ENCODE measurements at places on chromosomes 6 and 20. TPM values are rescaled to one million over a fixed set of nuclear protein-coding genes. Genes with fewer than 3 reads are reported as not detected.

GRCh38 chr6:20778912-20779311, 244.7 kb downstream of the CDKAL1 start:
- DNase-seq = no peak

DNA sequence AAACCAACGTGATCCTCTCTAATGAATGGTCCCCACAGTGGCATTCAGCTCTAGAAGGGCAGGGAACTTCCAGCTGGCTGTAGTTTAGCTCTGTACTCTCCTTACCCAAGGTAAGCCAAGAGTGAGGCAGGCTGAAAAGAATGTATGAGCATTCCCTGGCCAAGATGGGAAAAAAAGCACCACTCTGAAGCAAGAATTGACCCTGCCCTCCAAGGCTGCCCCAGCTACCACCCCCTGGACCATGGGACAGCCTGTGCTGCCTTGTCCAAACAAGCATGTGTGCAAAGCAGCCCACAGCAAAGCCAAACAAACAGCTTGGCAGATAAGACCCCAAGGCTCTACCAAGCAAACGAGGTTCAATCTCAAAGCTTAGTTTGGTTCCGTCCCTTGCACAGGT, 73.9 kb downstream of the GFOD1 start:
- DNase-seq = no peak

- DNase-seq = no peak
Measured at GRCh38 chr6:4478098-4478497, 298.1 kb upstream of the CDYL start.

- DNase-seq = no peak
Measured at GRCh38 chr20:57216669-57217068, 49.8 kb downstream of the BMP7 start.

- DNase-seq = no peak
Measured at GRCh38 chr6:39209360-39209811, 19.9 kb downstream of the KCNK5 start.

DNA sequence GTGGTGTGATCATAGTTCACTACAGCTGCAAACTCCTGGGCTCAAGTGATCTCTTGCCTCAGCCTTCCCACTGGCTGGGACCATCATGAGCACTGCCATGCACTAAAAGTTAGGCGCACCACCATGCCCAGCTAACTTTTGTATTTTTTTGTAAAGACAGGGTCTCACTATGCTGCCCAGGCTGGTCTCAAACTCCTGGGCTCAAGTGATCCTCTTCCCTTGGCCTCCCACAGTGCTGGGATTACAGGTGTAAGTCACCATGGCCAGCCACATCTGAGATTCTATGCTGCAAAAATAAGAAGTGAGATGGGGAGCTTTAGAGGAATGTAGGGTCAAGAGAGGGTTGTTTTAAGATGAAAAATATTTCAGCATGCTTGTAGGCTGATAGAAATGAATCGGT, 1.5 kb upstream of the FAM83D start:
- no peak for DNase-seq

- DNase-seq = no peak
Measured at GRCh38 chr6:166905505-166906134, 50.7 kb downstream of the RNASET2 start.

DNA sequence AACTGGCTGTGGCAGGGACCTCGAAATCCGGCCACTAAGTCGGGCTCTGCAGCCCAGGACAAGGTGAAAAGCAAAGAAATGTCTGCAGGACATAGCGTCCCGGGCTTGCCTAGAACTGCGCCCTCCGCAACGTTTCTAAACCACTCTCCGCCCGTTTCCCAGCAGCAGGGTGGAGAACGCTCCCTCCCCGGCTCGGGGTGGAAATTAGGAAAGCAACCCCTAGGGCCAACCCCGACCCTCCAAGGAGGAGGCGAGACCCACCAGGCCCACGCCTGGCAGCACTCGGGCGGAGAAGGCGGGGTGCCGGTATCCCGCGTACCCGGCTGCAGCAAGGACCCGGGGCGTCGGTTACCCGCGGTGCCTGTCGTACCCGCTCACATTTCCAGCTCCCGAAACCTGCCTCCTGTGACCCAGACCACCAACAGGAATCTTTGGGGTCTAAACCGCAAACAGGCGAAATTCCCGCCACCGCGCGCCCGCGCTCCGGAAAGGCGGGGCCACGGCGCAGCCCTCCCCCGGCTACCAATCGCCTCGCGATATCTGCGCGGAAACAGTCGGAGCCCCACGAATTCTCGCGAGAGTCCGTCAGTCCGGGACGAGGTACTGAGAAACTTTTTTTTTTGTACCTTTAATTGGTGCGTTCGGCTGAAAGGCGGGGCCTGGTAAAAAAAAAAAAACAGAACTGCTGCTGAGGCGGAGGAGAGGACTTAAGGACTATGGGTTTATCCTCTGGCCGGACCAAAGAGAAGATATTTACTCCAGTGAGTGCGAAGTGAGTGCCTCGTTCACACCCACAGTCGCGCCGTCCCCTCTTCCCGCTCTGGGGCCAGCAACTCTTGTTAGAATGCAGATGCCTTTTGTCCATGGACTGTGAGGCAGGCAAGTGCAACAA, at the start of gene MMS22L:
TSS of gene MMS22L (minus strand) at position 491 of the 892 bp plus-strand sequence. CDS start 739 bp downstream, outside the sequence.
- peak; percentile 77 for DNase-seq

DNA sequence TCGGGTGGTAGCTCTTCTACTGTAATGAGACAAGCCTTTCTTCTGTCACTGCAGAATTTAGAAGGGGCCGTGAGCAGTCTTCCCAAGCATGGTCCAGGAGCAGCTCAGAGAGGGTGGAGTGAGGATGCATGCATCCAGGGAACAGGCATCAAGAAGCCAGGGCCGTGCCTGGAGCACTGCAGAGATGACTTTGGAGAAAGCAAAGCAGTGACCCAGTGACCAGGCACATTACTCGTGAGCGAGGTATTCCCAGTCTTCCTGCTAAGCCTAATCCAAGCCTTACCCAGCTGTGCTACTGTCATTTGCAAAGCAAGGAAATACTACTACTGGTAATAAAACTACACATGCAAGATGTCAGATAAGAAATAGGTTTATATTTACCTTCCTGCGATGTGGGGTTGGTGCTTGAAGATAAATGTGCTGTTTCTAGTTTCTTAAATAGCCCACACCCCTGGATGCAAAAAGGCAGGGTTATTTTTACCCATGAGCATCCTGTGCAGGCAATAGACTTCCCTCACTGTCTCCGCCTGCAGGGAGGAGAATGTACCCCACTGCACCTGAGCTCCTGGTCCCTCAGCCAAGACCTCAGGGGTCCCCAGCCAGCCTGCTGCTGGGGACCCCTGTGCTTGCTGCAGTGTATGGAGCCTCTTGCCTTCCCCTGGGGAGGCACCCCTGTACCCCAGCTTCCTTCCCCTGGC, 62.9 kb downstream of the SSR1 start:
- DNase-seq = no peak

DNA sequence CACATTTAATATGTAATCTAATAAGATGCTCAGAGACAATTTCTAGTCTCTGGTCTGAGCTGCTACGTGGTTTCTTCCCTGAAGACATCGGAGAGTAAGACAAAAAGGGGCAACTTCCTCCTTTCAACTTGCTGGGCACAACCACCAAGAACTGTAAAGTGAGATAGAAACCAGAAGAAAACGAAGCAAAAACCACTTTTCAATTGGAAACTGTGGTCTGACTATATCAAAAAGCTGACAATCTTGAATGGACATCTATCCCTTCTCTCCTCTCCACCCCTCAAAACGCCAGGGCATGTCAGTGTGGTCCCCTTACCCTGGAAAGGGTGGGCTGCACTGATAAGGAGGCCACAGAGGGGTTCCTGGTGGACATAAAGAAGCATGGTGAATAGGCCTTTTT, 269.1 kb downstream of the CD83 start:
- no peak for DNase-seq

GRCh38 chr20:50815162-50815989, 20.5 kb downstream of the BCAS4 start:
- no peak for DNase-seq

DNA sequence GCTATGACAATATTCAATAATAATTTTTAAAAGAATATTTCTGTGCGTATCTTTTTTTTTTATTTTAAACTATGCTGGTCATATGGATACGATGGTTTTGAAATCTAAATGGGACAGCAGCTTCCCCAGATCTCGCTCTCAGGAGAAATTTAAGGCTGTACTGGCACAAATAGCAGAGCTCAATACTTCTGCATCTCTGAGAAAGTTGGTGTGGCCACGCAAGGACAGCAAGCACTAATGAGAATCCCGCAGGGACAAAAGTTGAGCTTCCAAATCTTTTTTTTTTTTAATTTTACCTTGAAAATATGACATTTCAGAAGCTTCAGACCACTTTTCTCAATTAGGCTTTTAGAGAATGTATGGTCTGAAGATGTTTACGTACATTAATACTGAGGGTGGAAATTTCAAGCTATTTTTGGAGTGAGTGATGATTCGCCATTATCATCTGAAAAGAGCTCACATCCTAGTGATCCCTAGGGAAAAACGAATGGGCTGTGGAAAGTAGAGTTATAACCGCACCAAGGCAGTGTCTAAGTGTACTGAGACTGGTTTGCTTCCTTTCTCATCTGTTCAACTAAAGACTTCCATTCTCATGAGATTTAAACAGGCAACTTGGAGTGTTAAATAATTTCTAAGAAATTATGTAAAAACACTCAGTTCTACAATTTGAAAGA, 840.0 kb downstream of the C6orf118 start:
- no peak for DNase-seq

GRCh38 chr6:34506718-34507117, 40.8 kb downstream of the PACSIN1 start:
- no peak for DNase-seq

GRCh38 chr6:27178407-27178730, 69.1 kb upstream of the PRSS16 start:
- DNase-seq = no peak

DNA sequence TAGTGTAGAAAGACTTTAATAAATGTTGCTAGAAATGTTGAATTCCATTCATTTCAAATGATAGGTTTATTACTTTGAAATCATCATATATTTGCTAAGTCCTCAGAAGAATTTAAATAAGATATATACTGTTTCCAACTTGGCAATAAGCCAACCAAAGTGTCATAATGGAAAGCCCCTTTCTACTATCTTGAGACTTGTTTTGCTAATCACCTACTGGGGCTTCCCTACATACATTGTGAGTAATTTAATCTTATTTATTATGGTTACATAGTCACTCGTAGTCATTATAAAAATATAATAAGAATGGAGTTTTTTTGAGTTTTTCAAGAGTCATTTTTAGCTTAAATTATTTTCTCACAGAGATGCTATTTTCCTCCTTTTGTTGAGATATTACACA, 20.7 kb downstream of the COL19A1 start:
- no peak for DNase-seq

- peak; percentile 78 for DNase-seq
Measured at GRCh38 chr20:10671221-10671918, 2.4 kb downstream of the JAG1 start.

- no peak for DNase-seq
Measured at GRCh38 chr6:390914-391558, 516 bp upstream of the IRF4 start.

DNA sequence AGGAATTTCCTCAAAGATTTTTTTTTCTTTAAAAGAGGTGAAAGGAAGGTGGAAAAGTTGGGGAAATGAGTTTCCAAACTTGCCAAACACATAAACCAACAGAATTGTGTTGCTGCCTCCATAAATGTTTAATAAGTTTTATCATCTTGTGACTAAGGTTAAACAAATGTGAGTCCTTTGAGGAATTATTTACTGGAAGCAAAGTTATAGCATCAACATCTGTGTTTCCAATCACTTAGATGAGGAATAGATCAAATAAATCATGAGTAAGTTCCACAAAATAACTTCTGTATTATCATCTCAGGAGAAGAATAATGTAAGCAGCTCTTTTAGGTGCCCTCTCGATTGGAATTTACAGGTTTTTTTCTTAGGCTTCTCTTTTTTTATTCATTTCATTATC, 20.5 kb downstream of the TSHZ2 start:
- DNase-seq = no peak

GRCh38 chr6:42821846-42822245, 40.0 kb downstream of the BICRAL start:
- DNase-seq = no peak

- no peak for DNase-seq
Measured at GRCh38 chr6:139008117-139008516, 20.1 kb upstream of the REPS1 start.

The MOCS1 gene
- 15.0 TPM for total RNA-seq

The SOX18 gene
- 0.07 TPM for total RNA-seq

The IMPG1 gene
- total RNA-seq = not detected

The PTCRA gene
- not detected for total RNA-seq

The TCP11 gene
- total RNA-seq = not detected

The HELZ2 gene
- total RNA-seq = 85.2 TPM

The FLRT3 gene
- total RNA-seq = 3.3 TPM

The RUNX2 gene
- total RNA-seq = 11.0 TPM

The VSTM2L gene
- total RNA-seq = 0.46 TPM

The ZNF322 gene
- 22.7 TPM for total RNA-seq

The PROKR2 gene
- not detected for total RNA-seq

The HLA-DOB gene
- not detected for total RNA-seq

The SIGLEC1 gene
- not detected for total RNA-seq

The SLC22A1 gene
- 0.14 TPM for total RNA-seq

The OPN5 gene
- total RNA-seq = not detected

The BHLHE23 gene
- not detected for total RNA-seq

The SIRPB2 gene
- not detected for total RNA-seq

The BTBD3 gene
- 31.6 TPM for total RNA-seq

The CLPSL1 gene
- not detected for total RNA-seq

The SYTL3 gene
- total RNA-seq = 3.1 TPM

The PRR18 gene
- 0.55 TPM for total RNA-seq

The ABT1 gene
- 21.6 TPM for total RNA-seq
